ENCODE measurements at places on chromosomes 4 and X.

- DNase-seq = no peak
Observed at GRCh38 chrX:74922922-74923543, 2.2 kb downstream of the NEXMIF start.

- DNase-seq = no peak
Observed at GRCh38 chr4:57575426-57575825, 465.2 kb upstream of the IGFBP7 start.

DNA sequence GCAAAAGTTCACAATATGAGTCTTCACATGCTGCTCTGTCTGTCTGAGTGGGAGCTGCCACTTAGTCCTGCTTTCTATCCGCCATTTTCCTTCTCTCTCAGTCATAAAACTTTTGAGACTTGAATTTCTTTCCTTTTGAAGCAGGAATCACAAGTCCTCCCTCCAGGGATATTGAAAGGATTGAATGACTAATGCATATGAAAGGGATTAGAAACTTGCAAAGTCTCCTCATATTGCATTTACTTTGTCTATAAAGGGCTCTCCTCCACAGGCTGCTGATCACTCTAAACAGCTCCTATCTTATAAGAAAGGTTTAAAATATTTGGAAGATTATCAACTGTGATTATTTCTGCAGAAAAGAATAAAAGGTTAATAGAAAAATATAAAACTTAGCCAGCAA, 879.1 kb downstream of the ARAP2 start:
- no peak for DNase-seq

DNA sequence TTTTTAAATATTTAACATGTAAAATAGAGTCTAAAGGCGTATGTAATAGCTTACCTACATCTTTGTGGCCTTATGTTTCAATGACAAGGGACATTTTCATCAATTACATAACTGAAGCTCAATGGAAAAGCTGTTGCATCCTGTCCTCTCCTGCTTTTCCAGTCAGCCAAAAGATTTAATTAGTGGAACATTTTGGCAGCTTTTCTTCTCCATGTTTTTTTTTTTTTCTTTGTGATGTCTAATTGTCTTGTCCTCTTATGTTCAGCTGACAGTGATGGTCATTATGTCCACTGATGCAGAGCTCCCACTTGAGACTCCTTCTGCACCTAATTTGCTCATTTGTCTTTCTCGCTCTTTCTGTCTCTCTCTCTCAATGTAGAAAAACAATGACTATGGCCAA, 422.2 kb downstream of the GABRG1 start:
- DNase-seq = no peak

DNA sequence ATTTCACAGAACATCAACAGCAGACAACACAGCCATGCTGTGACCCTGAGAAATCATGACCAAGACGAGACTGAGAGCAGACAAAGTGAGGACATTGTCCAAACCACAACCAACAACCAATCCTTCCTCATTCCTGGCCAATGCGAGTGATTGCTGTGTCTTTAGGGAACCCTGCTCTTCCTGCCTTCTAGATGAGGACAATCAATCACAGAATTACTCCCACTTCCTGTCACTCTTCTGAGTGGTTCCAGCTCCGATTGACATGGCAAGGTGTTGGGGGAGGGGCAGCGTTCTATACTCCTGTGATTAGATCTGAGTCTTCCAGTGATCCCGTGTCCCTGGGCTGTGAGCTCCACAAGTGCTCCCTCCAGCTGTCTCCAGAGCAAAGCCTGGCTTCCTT, 227.8 kb downstream of the STIM2 start:
- DNase-seq = no peak

- DNase-seq = no peak
Observed at GRCh38 chr4:25117274-25117673, 43.0 kb downstream of the SEPSECS start.

DNA sequence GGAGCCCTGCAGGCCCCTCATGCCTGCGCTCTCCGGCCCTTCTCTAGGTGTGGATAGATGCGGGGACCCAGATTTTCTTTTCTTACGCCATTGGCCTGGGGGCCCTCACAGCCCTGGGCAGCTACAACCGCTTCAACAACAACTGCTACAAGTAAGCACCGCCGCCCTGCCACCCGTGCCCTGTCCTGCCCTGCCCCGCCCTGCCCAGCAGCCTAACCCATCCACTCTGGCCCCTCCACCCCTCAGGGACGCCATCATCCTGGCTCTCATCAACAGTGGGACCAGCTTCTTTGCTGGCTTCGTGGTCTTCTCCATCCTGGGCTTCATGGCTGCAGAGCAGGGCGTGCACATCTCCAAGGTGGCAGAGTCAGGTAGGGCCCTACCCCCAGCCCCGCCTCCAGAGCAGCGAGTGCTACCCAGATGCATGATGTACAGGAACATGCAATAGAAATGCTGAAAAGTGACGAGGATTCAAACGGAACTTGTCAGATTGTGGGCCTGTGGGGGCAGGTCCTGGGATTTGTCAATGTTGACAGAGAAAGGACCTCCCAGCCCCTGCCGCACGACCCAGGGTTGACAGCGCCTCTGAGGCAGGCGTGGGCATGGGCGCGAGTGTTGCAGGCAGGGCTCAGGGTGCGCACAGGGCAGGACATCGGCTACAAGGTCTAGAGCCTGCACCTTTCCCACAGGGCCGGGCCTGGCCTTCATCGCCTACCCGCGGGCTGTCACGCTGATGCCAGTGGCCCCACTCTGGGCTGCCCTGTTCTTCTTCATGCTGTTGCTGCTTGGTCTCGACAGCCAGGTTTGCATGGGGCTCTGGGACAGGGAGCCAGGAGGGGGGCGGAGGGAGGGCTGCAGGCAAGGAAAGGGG, 5.7 kb downstream of the SLC6A8 start:
- DNase-seq = no peak

GRCh38 chrX:153886915-153887314, 942 bp upstream of the L1CAM start:
- no peak for DNase-seq

DNA sequence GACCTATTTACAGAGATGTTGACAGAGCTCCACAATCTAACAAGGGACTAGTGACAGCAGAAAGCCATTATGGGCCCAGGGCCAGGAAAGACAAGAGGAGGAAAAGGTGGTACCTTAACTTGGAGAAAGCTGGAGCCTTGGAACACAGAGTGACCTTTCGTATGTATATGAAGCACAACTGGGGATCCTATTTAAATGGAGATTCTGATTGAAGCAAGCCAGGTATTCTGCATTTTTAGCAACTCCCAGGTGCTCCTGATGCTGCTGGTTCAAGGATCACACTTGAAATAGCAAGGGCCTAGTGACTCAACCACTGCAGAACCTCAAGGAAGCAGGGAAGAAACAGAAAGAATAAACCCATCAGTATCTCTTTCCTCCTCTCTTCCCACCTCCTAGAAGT, 99.4 kb downstream of the TMEM47 start:
- no peak for DNase-seq

DNA sequence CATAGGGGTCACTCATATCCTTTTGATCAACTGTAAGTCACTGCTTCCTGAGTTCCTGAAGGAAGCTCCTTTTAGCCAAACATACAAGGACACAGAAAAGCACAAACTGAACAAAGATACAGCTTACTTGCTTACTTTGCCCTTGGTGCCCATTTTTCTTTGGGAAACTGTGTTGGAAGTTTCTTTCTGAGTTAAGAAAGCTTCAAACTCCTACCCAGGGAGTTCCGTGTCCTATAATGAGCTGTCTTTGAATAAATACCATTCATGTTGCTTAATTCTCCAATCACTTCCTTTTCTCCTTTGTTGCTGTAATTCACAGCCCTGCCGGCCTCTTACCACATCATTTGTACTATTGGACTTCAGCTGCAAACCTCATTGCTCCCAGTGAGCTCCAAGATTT, at the start of gene ADH4:
Gene ADH4, minus strand, starts transcription at position 228 of the 400 bp plus-strand sequence. Its CDS starts 75 bp downstream, at position 153.
- DNase-seq = no peak

DNA sequence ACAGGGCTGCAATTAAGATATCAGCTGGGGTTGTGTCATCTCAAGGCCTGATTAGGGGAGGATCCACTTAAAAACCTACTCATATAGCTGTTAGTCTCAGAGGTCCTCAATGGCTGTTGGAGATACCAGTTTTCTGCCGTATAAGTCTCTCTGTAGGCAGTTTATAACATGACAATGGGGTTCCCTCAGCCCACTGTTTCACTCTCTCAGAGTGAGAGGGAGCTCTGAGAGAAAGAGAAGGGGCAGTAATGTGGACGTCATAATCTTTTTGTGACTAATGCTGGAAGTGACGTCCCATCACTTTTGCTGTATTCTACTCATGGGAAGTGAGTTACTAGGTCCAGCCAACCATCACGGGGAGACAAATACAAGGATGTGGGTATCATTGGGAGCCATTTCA, 70.3 kb downstream of the STIM2 start:
- DNase-seq = no peak

- no peak for DNase-seq
Observed at GRCh38 chr4:148730766-148731165, 288.6 kb upstream of the NR3C2 start.

GRCh38 chr4:177464026-177464425, 21.8 kb upstream of the AGA start:
- DNase-seq = no peak

All from stimulated activated CD8-positive, alpha-beta memory T cell treated with anti-CD3 and anti-CD28 coated beads, Interleukin-15, amount 100 ng/mL, for 1 hour (primary cell).